ENCODE measurements at places on chromosomes 3 and 15.

DNA sequence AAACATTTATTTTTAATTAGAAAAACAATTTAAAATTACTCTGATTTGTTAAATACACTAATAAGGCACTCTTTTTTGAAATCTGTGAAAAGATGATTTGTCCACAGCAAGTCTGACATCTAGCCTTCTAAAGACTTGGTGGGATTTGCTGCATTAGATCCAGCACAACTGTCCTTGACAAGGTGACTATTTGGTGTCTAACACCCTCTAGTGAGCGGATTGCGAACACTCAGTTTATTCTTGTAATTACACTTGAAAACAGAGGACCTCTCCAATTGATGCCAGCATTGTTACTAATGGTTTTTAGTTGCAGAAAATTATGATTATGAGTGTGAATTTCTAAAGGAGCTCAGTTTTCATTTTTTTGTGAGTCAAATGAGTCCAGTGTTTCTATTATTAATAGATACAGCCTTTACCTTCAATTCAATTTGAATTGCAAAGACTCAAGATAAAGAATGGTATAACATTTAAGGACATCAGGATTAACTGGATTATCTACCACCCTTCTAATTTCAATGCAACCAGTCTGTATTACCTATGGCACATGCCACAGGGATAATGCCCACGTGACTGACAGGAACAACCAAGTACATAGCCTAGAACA, 29.7 kb upstream of the STRIT1 start:
- no peak for DNase-seq

DNA sequence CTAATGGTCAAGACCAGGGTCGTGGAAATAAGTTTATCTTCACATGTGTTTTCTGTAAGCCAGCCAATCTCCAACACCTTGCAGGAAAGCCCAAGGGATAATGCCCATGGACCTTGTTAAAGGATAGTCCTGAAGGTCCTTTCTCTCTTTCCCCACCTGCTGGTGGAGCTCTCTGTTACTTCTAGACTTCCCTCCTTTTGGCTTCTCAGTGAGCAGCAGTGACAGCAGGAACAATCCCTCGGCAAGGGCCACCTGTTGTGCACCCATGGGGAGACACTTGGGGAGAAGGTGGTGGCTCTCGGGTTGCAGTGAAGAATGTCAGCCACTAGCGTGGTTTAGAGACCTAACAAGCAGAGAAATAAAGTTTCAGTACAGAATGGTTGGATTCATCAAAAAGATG, 84.0 kb upstream of the OSBPL11 start:
- DNase-seq: no peak

DNA sequence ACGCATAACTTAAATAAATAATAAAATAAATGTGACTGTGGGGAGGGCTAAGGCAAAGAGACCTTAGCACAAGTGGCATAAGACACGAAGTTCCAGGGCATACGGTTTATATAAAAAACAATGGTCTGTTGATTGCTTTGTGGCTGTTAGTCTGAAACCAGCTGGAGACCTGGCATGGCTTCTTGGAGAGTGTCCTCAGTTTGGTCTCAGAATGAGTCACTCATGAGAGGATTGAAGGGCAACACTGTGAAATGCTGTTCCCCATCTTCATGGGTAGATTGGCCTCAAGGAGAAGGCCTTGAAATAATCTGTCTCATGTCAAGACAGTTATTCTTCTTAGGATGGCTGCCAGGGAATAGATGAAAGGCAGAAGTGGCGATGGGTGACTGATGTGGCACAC, 62.2 kb downstream of the SOX2 start:
- no peak for DNase-seq

DNA sequence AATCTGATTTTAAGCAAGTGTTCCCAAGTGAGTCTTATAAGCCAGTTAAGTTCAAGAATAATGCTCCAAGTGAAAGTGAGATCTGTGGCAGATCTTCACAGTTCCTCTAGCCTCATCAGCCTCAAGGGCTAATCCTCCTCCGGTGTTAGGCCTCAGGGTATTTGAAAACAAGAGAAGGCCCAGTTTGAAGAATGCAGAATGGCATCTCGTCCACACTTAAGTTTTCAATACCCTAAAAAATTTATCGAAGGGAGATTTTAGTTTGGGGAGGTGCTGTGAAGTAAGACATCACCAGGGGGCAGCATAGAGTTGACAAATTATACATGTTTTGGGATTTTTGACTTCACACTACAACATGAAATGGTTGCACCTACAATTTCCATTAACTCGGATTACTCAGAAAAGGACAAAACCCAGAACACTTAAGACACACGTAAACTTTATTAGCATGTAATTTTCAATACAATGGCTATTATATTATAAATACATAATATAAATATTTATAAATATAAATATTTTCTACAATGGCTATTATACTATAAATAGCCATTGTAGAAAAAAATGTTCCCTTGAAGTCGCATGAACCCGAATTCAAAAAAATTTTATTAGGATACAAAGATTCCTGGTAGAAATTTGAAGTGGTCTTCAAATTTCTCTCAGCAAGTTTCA, 2.3 kb upstream of the TMEM266 start:
- DNase-seq: peak; percentile 45

DNA sequence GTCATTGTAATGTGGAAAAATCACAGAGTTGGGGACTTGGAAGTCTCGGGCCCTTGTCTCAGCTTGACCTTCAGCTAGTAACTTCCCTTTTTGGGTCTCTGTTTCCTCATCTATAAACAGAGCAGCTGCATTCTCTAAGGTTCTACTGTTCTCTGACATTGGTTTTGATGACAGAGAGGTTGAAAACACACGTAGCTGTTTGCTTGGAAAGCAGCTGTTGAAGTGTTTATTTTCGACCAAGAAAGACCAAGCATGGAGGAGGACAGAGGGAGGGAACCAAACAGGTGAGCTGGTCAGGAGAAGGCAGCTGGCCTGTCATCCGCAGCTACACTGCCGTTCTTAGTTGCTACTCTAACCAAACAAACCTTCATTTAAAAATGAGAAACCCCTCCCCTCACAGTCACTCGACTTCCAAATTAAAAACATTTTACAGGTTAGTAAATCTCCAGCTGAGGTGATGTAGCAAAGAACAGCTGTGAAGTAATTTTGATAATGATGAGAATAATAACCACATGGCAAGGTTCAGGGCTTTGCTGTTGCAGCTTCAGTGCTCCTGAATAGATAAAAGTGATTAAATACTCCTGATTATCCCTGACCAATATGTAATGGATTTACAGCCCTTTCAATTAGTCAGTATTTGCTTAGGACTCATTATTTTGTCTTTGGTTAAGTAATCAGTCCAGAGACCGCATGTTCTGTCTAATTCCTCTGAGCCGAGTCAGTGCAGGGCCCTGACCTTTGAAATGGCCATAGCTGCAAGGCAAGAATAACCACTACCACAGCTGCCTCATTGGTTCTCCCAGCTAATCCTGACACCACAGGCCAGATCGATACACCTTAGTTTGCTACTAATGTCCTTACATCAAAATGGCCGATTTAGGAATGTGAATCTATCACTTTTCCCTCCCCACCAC, 65.3 kb downstream of the MEIS2 start:
- no peak for DNase-seq

DNA sequence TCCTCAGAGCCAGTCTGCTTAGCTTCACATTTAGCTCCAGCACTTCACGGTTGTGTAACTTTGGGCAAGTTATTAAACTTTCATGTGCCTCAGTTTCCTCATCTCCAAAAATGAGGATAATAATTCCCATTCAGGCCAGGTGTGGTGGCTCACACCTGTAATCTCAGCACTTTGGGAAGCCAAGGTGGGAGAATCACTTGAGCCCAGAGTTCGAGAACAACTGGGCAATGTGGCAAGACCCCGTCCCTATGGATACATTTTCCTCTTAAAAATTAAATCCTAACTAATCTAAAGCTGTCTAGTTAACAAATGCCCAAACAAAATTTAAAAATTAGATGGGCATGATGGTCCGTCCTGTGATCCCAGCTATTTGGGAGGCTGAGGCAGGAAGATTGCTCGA, 7.2 kb downstream of the RCN2 start:
- no peak for DNase-seq

DNA sequence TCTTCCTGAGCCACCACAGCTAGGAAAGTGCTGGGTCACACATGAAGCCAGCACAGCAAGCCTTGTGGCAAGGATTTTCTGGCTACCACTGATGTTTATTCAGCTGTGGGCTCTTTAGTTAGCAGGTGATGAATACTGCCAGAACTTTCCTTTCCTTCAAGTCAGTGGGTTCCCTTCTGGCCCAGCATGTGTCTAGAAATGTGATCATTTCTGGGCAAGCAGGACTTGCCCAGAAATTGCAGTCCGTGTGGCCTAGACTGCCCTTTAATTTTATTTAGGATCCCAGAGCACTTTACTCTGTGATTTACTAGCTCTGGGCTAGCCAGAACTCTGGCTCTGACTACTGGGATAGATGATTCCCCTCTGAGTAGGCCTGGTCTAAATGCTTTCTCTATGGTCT, 397.5 kb downstream of the ZIC4 start:
- DNase-seq: no peak

GRCh38 chr3:184889312-184889904, 77.4 kb downstream of the VPS8 start:
- DNase-seq: no peak

DNA sequence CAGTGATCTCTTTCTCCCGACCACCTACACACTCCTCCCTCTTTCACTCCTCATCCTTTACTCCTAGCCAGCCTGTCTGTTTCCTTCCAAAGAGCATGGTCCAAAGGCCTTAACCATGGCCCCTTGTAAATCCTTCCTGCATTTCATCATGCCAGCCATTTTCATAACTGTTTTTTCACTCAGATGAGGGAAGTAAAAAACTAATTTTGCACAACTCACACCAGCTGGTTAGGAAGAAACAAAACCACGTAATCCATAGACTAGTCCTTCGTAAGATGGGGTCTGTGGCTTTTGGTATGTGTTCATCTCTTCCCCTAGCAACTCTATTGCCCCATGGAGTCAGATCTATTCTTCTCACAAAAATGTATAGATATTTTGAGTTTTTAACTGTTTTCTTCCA, 187.8 kb downstream of the SHOX2 start:
- no peak for DNase-seq

DNA sequence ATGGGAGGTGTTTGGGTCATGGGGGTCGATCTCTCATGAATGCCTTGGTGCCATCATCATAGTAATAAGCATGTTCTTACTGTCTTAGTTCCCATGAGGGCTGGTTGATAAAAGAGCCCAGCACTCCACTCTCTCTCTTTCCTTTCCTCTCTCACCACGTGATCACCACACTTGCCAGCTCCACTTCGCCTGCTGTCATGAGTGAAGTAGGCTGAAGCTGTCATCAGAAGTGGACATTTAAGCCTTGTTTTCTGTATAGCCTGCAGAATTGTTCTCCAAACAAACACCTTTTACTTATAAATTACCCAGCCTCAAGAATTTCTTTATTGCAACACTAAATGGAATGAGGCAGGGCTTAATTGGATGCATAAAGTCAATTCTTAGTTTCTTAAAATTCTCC, 6.1 kb downstream of the OR5H1 start:
- DNase-seq: no peak

GRCh38 chr3:189305412-189305811, 133.6 kb downstream of the TPRG1 start:
- no peak for DNase-seq

- no peak for DNase-seq
Observed at GRCh38 chr3:5840056-5840455, 652.5 kb downstream of the EDEM1 start.

DNA sequence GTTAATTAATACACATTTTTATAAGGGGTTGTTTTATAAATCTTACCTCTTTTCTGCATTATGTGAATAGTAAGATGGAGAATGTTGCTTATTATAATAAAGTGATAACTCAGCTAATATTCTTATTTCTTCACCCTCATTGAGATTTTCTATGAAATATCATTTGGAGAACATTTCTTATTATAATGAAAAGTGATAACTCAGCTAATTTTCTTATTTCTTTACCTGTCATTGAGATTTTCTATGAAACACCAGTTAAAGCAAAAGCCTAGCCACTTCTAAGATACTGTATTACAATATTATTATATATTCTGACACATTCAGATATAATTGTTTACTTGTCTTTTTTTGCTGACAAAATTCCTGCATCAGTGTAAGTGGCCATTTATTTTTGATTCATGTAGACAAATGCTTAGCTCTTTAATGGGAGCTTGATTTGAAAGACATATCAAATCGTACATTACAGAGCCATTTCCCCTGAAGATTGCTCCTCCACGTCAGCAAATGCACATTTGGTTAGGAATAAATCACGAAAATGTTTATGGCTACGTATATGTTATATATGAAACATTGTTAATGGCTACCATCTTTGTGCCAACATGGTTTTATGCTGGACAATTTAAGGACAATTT, 427.5 kb downstream of the CHL1 start:
- no peak for DNase-seq

GRCh38 chr3:153285194-153285641, 123.2 kb downstream of the RAP2B start:
- DNase-seq: no peak

DNA sequence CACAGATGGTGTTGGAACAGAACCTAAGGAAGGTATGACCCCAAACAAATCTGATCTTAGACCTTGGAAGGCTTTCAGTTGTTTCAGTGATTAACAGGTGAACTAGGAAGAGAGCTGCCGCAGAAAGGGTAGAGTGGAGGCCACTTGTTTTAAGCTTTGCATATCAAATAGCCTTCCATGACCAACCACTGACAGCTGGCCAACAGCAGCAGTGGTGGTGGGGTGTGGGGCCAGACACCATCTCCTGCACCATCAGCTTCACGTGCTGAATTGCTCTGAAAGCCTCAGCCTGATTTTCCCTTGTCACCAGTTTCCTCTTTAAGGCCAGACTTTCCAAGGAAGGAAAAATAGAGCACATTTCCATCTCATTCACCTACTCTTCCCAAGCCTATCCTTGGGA, 16.6 kb upstream of the OSBPL11 start:
- DNase-seq: no peak

DNA sequence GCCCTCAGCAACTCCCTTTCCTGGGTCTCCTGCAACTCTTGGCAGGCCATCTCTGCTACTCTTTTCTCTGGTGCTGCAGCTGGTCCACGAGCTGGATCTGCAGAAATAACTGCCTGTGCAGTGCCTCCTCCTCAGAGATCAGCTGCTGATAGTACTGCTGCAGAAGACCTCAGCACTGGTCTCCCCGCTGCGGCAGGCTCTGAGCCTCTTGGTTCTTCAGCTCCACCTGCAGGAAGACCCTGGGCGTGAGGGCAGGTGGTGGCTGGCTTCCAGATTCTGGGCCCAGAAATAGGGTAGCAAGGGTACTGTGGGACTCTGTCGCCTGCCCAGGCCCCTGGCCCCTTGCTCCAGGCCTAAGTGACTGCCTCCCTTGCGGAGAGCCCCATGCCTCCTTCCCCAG, 79.7 kb upstream of the C2CD4B start:
- no peak for DNase-seq

- no peak for DNase-seq
Observed at GRCh38 chr3:134084242-134084950, 54.7 kb upstream of the SLCO2A1 start.

Measured in mesothelial cell of epicardium (in vitro differentiated cells).